ENCODE measurements at places on chromosomes 16 and 17. TPM values are rescaled to one million over a fixed set of nuclear protein-coding genes. Genes with fewer than 3 reads are reported as not detected.
A peak's percentile ranks its signal among the peaks of the same experiment; 100 is the strongest.

DNA sequence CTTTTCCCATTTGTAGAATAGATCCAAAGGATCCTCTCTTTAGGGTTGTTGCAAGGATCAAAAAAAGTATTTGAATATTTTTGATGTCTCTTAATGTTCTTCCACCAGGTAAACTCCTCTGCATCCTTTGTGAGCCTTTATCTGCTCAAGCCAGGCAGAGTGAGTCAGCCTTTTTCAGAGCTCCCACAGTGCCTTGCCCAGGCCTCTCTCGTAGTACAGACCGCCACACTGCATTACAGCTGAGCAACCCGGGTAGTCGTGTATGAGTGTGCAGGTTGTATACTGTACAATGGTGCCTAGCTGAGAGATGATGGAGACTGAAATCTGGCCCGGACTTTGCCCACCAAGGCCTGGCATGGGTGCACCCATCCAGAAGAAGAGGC is 20.9 kb downstream of the RHBDL3 start:
- no peak for DNase-seq

DNA sequence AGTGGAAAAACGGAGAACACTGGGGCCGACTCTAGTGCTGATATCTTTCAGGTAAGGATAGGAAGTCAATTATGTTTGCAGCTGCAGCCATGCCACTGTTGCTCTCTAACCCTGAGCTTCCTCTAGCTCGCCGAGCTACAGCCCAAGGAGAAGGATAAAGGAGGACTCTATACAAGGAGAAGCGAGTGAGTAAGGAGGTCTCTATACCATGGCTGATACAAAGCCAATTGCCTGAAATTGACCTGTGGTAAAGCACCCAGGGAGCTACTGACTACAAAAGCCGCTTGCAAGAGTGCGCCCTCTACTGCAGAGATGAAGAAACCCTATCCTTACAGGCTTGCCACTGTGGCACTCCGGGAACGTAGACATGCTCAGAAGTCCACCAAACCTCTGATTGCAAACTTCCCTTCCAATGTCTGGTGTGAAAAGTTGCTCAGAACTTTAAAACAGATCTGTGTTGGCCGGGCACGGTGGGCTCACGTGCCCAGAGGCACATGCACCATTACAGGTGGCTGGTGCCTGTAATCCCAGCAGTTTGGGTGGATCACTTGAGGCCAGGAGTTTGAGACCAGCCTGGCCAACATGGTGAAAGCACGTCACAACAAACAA is 10.8 kb upstream of the SLC46A1 start:
- DNase-seq, result no peak

DNA sequence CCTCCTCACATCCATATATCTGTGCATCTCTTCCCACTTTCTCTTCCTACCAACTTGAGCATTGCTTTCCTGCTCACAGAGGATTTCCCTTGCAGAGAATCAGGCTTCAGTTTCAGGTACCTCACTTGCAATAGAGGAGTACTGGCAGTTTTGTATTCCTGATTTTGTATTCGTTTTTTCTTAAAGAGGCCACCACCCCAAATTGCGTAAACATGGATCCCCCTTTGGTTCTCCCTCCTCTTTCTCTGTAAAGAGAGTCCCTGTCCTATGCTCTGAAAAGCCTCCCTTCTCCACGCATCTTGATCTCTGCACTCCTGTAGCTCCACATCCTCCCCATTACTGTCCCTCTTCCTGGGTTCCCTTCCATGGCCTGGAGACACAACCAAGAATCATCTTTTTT is 32.2 kb downstream of the TEKT3 start:
- DNase-seq, result no peak

DNA sequence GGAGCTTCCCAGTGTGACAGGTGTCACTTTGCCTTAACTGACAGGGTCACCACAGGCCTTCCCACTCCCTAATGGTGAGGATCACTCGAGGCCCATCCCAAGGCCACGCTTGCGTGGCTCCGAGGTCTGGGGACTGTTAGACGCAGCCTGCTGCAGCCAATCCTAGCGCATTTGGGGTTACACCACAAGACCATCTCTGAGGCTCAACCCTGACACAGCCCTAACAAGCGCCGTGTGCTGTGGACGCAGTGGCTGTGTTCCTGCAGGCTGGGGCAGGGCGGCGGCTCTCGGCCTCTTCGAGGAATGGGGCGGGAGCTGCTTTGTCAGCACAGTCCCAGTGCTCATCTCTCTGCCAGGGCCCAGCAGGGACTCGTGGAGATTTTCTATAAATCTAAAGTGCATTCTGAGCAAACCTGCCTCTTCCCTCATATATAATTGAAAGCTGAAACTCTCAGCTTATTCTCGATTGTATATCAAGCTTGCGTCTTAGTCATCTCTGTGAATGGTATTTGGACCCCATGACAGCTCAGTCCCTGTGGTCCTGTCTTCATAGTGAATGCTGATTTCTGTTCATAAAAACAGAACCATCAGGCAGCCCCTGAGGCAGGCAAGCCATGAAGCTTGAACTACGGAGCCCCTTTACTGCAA is 65.8 kb upstream of the CHMP6 start:
- DNase-seq, result no peak

GRCh38 chr17:70171159-70171558 is 1.8 kb downstream of the KCNJ2 start:
- no peak for DNase-seq

DNA sequence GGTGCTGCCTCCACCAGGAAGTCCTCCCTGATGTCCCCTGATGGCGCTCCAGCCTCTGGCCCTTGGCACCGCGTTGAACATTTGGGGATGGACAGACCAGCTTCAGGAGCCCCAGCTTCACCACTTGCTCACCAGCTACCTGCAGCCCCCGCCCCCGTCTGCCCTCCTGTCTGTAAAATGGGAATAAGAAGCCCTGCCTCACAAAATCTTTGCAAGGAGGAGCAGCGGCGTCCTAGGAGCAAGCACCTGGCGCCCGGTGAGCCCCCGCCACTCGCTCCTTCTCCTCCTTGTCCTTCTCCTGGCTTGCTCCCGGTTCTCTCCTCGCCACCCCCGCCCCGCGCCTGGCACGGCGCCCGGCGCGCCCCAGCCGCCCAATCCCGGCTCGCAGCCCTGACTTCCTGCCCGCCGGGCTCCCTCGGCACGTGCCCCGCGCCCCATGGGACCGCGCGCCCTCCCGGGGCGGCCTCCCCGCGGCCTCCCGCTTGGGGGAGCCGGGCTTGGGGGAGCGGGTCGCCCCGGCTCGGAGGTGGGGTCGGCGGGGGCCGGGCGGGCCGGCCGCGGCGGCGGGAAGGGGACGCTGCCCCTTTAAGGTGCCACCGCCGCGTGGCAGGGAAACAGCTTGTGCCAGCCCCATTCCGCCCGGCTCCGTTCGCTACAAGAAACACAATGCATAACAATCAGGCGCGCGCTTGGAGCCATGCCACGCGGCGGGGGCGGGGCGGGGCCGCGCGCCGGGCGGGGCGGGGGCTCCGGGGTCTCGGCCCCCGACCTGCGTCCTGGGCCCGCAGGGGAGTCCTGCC is 9.1 kb upstream of the PPP1R1B start:
- DNase-seq, result peak; percentile 72

- no peak for DNase-seq
These were observed 15.0 kb downstream of the QRICH2 start for GRCh38 chr17:76293106-76293505.

GRCh38 chr16:63883091-63883490 is 1238.8 kb downstream of the CDH11 start:
- DNase-seq, result no peak

DNA sequence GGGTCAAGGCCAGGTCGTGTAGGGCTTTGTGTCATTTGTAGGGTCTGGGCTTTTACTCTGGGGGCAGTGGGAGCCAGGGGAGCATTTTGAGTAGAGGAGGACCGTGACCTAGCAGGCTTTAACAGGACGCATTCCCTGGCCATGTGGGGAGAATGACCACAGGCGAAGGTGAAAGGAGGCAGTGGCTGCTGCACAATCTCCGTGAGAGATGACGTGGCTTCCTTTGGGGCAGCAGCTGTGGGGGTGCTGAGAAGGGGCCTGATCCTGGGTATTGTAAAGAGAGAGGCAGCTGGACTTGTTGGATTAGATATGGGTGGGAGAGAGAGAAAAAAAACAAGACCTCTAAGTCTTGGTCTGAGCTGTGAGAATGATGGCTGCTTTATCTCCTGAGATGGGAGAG is 46.0 kb downstream of the KATNIP start:
- DNase-seq, result no peak

- DNase-seq, result no peak
These were observed 119.6 kb downstream of the CDH11 start for GRCh38 chr16:65002265-65002664.

Gene PRPSAP1
- total RNA-seq, result 39.3 TPM

- DNase-seq, result no peak
These were observed at the start of gene GLP2R for GRCh38 chr17:9825641-9826150. TSS of gene GLP2R (plus strand) at chr17:9825924. CDS start at chr17:9826064, 140 bp downstream.

- DNase-seq, result no peak
These were observed 25.3 kb downstream of the CTRB2 start for GRCh38 chr16:75181630-75182029.

DNA sequence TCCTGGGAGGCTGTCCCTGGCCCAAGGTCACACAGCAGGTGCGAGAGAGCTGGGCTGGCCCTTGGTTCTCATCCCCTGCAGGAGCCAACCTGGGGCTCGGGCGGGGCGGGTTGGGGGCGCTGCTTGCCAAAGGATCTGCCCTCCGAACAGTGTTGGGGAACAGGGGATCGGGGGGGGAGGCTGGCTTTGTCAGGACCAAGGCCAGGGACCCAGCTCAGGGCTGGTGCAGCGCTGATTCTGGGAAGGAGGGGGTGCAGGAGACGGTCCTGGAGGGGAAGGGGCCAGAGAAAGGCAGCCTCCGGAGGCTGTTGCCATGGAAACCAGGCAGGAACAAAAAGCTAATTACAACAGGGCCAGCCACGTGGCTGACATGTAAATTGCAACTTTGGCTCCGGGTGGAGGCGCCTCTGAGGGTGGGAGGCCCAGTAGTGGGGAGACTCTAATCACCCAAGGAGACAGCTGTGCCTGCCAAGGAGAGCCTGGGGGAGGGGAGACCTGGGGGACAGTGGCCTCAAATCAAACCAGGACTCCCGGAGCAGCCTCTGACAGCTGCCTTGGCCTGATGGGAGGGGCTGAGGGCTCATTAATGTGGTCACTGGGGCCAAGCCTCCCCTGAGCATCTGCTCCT is 1.3 kb downstream of the TUBB3 start:
- DNase-seq, result peak; percentile 39

- no peak for DNase-seq
These were observed 9.0 kb upstream of the CXCL16 start for GRCh38 chr17:4748686-4749085.

DNA sequence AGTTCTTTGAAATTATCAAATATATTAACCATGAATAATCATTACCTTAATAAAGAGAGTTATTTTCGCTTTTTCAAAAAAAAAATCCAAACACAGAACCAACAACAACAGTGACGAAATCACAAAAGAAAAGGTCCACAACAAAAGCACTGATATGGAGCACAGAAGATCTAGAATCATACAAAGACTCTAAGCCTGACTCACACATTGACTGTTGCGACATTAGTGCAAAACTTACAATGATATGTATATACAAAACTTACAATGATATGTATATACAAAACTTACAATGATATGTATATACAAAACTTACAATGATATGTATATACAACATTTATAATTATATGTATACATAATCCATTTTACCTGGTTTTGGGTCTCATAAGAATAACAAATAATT is 117.7 kb downstream of the USP22 start:
- DNase-seq, result no peak

Measured in left cardiac atrium (tissue), 4 donors.